Right lung (tissue), 10 donors: ENCODE measurements at places on chromosomes 1 and 21. TPM values are rescaled to one million over a fixed set of nuclear protein-coding genes. Genes with fewer than 3 reads are reported as not detected.

CA6 gene
- polyA plus RNA-seq, result 0.10 TPM

CLDN8 gene
- polyA plus RNA-seq, result 0.14 TPM

OR2T3 gene
- polyA plus RNA-seq, result not detected

ATP6V1G3 gene
- not detected for polyA plus RNA-seq

HLX gene
- polyA plus RNA-seq, result 37.0 TPM

NMNAT2 gene
- polyA plus RNA-seq, result 1.5 TPM

SPATA46 gene
- 0.36 TPM for polyA plus RNA-seq

LIX1L gene
- polyA plus RNA-seq, result 38.6 TPM

- DNase-seq, result no peak
Measured at GRCh38 chr1:112761714-112762480, 46.8 kb upstream of the PPM1J start.

- DNase-seq, result no peak
Measured at GRCh38 chr1:97563926-97564325, 356.9 kb downstream of the DPYD start.

DNA sequence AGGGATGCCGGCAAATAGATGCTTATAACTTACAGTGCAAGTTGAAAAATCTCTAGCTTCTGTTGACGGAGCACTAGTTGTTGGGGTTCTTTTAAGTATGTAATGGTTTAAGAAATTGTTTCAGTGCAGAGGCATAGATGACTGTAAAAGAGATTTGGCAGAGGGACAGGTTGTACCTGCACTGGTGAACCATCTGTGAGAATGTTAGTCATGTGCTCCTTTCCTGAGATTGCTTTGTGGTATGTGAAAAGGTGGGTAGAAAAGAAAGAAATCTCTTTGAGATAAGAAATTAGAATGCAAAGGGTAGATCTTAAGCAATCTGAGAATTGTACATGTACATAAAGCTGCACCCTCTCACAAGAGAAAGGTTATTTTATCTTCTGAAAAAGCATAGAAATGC, 19.4 kb downstream of the ZBTB37 start:
- no peak for DNase-seq

- DNase-seq, result no peak
Measured at GRCh38 chr1:59414406-59415133, 117.7 kb downstream of the FGGY start.

- DNase-seq, result no peak
Measured at GRCh38 chr1:112995890-112996289, 39.9 kb upstream of the SLC16A1 start.

DNA sequence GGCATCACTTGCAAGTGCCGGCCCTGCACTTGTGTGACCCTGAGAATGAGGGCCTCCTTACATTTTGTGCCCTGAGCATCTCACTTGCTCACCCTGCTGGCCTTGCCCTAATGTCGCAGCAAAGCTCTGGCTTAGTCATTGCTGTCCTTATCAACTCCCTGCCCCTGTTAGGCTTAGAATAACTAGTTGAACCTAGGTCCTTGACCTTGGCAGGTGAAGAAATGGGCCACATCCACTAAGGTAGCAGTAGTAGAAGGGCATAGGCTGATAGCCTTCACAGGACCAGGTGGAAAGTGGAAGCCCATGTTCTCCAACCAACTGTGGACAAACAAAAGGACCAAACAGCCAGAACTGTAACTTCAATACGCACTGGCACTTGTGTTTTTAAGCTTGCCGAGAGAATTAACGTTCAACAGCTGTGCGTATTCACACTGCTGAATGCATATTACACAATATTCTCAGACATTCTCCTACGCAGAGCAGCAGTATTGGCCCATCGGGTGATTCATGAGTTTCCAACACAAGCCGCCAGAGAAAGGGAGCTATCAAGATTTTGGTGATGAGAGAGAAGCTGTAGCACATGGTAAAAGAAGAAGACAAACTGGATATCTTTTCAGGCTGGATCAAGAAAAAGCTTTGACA, 27.7 kb upstream of the PTGFRN start:
- DNase-seq, result peak; percentile 86

DNA sequence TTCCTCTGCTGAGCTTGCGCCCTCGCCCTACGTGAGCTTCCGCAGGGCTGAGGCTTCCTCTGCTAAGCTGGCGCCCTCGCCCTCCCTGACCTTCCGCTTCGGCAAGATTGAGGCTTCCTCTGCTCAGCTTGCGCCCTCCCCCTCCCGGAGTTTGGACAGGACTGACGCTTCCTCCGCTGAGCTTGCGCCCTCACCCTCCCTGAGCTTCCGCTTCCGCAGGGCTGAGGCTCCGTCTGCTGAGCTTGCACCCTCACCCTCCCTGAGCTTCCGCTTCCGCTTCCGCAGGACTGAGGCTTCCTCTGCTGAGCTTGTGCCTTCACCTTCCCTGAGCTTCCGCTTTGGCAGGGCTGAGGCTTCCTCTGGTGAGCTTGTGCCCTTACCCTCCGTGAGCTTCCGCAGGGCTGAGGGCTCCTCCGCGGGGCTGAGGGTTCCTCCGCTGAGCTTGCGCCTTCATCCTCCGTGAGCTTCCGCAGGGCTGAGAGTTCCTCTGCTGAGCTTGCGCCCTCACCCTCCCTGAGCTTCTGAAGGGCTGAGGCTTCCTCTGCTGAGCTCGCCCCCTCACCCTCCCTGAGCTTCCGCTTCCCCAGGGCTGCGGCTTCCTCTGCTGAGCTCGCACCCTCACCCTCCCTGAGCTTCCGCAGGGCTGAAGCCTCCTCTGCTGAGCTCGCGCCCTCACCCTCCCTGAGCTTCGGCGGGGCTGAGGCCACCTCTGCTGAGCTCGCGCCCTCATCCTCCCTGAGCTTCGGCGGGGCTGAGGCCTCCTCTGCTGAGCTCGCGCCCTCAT, 753.6 kb upstream of the TPTE start:
- no peak for DNase-seq

- DNase-seq, result no peak
Measured at GRCh38 chr1:204731985-204732575, 46.5 kb upstream of the LRRN2 start.

GRCh38 chr1:53343831-53344668, 16.2 kb upstream of the LRP8 start:
- DNase-seq, result no peak

- no peak for DNase-seq
Measured at GRCh38 chr1:244165701-244166100, 114.6 kb downstream of the ZBTB18 start.

GRCh38 chr1:219374046-219374566, 200.4 kb downstream of the LYPLAL1 start:
- no peak for DNase-seq

- no peak for DNase-seq
Measured at GRCh38 chr1:212532469-212533147, 76.0 kb upstream of the ATF3 start.

DNA sequence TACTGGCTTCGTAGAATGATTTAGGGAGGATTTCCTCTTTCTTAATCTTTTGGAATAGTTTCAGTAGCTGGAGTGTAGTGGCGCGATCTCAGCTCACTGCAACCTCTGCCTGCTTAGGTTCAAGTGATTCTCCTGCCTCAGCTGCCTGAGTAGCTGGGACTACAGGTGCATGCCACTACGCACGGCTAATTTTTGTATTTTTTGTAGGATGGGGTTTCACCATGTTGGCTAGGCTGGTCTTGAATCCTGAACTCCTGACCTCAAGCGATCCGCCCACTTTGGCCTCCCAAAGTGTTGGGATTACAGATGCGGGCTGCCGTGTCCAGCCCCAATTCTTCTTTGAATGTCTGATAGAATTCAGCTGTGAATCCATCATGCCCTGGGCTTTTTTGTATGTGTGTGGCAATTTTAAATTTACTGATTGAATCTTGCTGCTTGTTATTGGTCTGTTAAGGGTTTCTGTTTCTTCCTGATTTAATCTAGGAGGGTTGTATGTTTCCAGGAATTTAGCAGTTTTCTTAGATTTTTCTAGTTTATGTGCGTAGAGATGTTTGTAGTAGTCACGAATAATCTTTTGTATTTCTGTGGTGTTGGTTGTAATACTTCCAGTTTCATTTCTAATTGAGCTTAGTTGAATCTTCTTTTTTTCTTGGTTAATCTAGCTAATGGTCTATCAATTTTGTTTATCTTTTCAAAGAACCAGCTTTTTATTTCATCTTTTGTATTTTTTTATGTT, 15.3 kb downstream of the MAN1C1 start:
- no peak for DNase-seq

DNA sequence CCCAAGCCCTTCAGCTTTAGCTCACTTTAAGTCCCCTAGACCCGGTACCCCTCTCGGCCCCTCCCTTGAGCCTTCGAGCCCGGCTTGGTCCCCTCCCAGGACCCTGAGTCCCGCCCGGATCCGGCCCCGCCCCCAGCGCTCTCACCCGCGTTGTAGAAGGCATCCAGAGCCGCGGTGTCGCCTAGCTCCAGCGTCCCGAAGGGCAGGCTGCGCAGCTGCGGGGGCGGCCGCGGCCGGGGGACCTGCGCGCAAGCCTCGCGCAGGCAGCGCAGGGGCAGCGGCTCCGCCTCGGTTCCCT, 699 bp downstream of the MAP3K6 start:
- peak; percentile 81 for DNase-seq

DNA sequence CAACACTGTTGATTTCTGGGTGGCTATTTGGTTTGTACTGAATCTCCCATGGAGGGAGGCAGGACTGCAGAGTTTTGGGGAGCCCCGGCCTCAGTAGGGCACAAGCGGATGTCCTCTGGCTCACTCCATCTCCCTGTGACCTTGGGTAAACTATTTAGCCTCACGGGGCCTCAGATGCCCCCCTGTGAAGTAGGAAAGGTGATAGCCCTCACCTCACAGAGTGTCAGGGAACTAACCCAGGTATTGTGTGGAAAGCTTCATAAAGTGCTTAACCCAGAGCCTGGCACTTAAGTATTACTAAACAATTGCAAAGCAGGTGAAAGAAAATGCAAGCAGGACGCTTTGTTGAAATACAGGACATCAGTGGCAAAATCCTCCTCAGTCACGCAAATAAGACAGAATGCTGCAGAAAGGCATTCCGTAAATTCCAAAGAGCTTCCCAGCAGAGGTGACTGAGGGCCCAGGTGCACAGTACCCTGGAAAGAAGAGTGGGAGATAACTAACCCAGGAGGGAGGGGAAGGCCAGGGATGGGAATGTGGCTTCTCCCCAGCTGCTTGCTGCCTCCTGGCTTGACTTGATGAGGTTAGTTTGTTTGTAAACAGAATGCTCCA, 436.3 kb downstream of the PRDM2 start:
- no peak for DNase-seq

GRCh38 chr1:32536764-32537163, 2.5 kb upstream of the ZBTB8A start:
- no peak for DNase-seq

- DNase-seq, result no peak
Measured at GRCh38 chr1:61204528-61204927, 122.2 kb downstream of the NFIA start.

DNA sequence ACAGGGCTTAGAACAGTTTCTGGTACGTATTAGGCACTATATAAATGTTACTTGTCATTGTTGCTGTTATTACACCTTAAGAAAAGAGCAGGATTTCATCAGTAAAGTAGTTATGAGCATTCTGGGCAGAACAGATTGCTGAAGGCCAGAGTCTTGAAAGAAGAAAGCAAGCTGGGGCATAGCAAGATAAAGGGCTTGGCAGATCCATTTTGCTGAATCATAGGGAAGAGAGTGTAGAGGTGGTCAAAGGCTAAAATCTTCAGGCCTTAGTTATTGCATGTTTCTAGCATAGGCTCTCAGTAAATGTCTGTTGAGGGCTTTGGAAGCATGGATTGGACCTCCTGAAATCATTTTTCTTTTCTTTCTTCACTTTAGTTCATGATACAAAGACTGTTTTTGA, 67.5 kb downstream of the PLA2G4A start:
- no peak for DNase-seq

DNA sequence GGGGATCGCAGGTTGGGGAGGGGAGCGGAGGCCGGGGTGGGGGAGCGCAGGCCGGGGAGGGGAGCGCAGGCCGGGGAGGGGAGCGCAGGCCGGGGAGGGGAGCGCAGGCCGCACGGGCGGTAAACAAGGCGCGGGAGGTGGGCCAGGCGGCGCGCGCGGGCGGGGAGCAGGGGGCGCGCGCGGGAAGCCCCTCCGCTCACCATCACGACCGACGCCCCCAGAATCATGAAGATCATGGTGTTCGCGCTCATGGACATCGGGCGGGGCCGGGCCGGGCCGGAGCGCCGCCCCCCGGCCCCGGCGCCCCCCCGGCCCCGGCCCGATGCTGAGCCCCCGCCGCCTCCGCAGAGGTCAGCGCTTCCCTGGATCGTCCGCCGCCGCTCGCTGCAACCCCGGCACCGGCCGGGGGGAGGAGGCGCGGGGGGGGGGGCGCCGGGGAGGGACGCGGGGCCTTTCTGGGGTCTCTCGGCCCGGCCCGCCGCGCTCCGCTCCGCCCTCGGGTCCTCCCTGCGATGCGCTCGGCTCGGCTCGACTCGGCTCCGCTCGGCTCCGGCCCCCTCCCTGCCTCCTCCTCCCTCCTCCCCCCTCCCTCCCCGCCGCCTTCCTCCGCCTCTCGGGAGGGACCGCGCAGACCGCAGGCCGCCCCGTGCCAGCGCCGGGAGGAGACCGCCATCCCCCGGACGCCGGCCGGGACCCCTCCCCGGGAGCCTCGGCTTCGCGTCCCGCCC, at the start of gene TMEM240:
TMEM240 (minus strand) TSS at position 535 of the 728 bp plus-strand sequence; CDS start at position 257, 278 bp downstream.
- DNase-seq, result peak; percentile 59

GRCh38 chr1:210915890-210916507, 217.9 kb downstream of the KCNH1 start:
- DNase-seq, result no peak

DNA sequence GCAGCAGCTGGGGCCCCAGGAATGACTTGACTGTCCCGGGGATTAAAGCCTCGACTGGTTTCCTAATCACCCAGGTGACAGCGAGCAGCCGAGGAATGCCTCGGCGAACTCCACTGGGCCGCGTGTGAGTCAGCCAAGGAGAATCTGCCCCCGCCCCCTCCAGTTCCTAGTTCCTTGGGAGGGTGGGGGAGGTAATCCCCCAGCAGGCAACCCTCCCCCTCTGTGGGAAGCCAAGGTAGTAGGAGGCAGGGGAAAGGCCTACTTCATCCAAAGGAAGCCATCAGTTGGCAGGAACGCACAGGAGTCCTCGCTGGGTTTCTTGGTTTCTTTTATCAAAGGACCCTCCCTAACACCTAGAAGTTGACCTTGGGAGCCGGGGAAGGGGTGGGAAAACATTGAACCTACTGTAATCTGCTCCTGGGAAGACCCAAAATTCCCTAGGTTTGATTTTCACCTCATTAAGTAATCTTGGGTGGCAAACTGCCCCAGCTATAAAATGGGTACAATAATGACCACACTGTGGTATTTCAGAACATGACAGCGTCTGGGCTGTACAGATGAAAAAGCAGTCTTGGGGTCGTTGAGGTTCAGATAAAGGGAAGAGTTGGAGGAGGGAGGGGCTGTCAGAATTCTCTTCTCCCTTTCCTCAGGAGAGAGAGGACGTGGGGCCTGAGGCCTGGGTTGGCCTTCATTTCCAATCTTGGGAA, 1.4 kb downstream of the TENT5B start:
- no peak for DNase-seq

DNA sequence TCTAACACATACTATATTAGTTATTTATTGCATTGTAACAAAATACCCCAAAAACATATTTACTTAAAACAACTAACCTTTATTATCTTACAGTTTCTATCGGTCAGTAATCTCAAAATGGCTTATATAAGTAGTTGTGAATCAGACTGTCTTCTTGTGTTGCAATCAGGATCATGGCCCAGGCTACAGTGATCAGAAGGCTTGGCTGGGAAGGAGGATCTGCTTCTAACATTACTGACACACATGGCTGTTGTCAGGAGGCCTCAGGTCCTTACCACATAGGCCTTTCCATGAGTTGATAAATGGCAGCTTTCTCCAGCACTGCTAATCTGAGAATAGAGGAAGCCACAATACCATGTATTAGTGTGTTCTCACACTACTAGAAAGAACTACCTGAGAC, 33.7 kb downstream of the CFH start:
- no peak for DNase-seq

- DNase-seq, result peak; percentile 61
Measured at GRCh38 chr1:198156111-198156744, 570 bp upstream of the NEK7 start.
